ENCODE measurements at places on chromosomes 4 and X. TPM values are rescaled to one million over a fixed set of nuclear protein-coding genes. Genes with fewer than 3 reads are reported as not detected.

FGFR3 gene
- not detected for total RNA-seq

CHST7 gene
- 1.4 TPM for total RNA-seq

PLP1 gene
- total RNA-seq, result not detected

BEND2 gene
- total RNA-seq, result not detected

ARAP2 gene
- 90.8 TPM for total RNA-seq

ABCG2 gene
- total RNA-seq, result 0.74 TPM

BRCC3 gene
- total RNA-seq, result 15.7 TPM

ARMCX1 gene
- 2.8 TPM for total RNA-seq

REELD1 gene
- not detected for total RNA-seq

MAGEB4 gene
- not detected for total RNA-seq

MAGEC2 gene
- not detected for total RNA-seq

CENPVL1 gene
- not detected for total RNA-seq

SLC6A8 gene
- total RNA-seq, result 0.16 TPM

TMPRSS11B gene
- total RNA-seq, result not detected

PPEF2 gene
- total RNA-seq, result 0.54 TPM

ASB5 gene
- total RNA-seq, result not detected

CFAP99 gene
- total RNA-seq, result not detected

UBQLN2 gene
- total RNA-seq, result 33.4 TPM

MAGEC1 gene
- total RNA-seq, result not detected

PGK1 gene
- total RNA-seq, result 1,846 TPM

SLC49A3 gene
- 1.3 TPM for total RNA-seq

RADX gene
- total RNA-seq, result 12.1 TPM

ATP6AP1 gene
- 26.9 TPM for total RNA-seq

HTR2C gene
- not detected for total RNA-seq

FOXP3 gene
- 5.4 TPM for total RNA-seq

ADGRL3 gene
- total RNA-seq, result not detected

SNCA gene
- not detected for total RNA-seq

HSD17B13 gene
- 0.11 TPM for total RNA-seq

GNRHR gene
- not detected for total RNA-seq

BTK gene
- total RNA-seq, result 0.19 TPM

COL25A1 gene
- not detected for total RNA-seq

ZMAT1 gene
- 5.1 TPM for total RNA-seq

HS3ST1 gene
- total RNA-seq, result not detected

GPR173 gene
- total RNA-seq, result 0.14 TPM

HS6ST2 gene
- 1.8 TPM for total RNA-seq

STAP1 gene
- 10.9 TPM for total RNA-seq

CTPS2 gene
- 8.4 TPM for total RNA-seq

MAOA gene
- total RNA-seq, result 0.66 TPM

FUNDC2 gene
- total RNA-seq, result 62.2 TPM

C1QTNF7 gene
- not detected for total RNA-seq

IL3RA gene
- total RNA-seq, result 0.41 TPM

SERPINA7 gene
- total RNA-seq, result not detected

ETNPPL gene
- total RNA-seq, result not detected

SGMS2 gene
- 0.16 TPM for total RNA-seq

KIAA0232 gene
- total RNA-seq, result 10.2 TPM

ADGRG4 gene
- total RNA-seq, result not detected

RAP2C gene
- total RNA-seq, result 34.4 TPM

HSPA4L gene
- 3.2 TPM for total RNA-seq

CNGA1 gene
- 0.27 TPM for total RNA-seq

UGT2B10 gene
- not detected for total RNA-seq

ARMCX4 gene
- 7.2 TPM for total RNA-seq

PHEX gene
- total RNA-seq, result 0.93 TPM

BEX1 gene
- total RNA-seq, result 0.46 TPM

ARX gene
- not detected for total RNA-seq

CCNA2 gene
- total RNA-seq, result 125 TPM

CSAG3 gene
- not detected for total RNA-seq

TMEM255A gene
- not detected for total RNA-seq

NHSL2 gene
- total RNA-seq, result 0.19 TPM
